ENCODE measurements at places on chromosomes 3 and 15. TPM values are rescaled to one million over a fixed set of nuclear protein-coding genes. Genes with fewer than 3 reads are reported as not detected.

DNA sequence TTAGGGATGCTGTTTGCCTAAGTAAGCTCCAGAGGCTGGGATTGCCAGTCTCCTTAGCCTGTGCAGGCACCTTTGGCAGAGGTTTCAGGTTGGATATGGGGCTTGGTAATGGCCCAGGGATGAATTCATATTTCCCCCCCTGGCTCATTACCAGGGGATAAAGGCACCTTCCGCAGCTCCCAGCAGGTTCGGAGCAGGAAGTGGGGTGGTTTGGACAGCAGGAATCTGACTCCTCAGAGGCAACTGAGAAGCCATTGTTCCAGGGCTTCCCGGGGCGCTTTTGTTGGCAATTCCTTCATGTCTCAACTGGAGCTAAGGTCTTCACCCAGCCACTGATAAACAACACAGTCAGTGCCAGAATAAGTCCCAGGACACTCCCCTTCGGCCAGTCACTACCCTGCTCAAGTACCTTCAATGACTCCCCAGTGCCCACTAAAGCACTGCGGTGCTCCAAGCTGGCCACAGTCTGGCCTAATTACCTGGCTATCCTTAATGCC lies 85.3 kb upstream of the SLC6A6 start:
- no peak overlapping the region for H3K27ac ChIP-seq
- no peak for DNase-seq
- H3K4me1 ChIP-seq = no peaks in the 10 kb centered on the region
- H3K27me3 ChIP-seq = no peaks in the 10 kb centered on the region
- no peak overlapping the region for H3K4me3 ChIP-seq
- H3K36me3 ChIP-seq = no peaks in the 10 kb centered on the region

DNA sequence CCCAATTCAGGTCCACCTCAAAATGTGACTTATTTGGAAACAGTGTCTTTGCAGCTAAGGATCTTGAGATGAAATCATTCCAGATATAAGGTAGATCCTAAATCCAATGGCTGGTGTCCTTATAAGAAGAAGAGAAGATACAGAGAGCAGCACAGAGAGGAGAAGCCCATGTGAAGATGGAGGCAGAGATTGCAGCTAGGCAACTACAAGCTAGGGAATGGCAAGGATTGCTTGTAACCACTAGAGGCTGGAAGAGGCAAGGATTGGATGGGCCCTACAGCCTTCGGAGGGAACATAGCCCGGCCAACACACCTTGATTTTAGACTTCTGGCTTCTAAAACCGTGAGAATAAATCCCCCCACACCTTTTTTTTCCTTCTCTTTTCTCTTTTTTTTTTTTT lies 38.5 kb downstream of the SYN2 start:
- H3K4me1 ChIP-seq = no peaks in the 10 kb centered on the region

DNA sequence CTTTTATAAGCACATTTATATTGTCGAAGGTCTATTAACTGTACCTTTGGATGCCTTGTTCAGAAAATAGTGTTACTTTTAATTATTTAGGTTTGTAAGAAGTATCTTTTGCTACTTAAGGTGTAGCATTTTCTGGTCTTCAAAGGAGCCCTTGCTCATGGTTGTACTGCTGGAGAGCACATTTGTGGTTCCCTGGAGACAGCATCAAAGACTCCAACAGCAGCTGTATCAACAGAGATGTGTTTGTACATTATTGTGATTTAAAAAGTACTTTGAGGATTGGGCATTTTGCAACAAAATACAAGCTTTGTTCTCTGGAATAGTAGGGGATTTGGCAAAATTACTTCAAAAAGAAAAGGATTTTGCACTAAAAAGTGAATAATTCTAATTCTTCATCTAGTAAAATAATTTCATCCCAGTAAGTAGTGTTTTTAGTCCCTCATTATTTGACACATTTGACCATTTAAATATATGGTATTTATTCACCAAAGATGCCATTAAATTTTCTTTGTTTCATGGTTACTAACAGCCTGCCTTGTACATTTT lies 16.5 kb downstream of the TBC1D23 start:
- H3K36me3 ChIP-seq = peaks cover 5% of the 10 kb centered on the region
- peaks cover 38% of the 10 kb centered on the region for H3K4me1 ChIP-seq
- H3K4me3 ChIP-seq = no peak overlapping the region
- DNase-seq = no peak
- H3K27ac ChIP-seq = no peak overlapping the region

The MUC20 gene
- 11.7 TPM for total RNA-seq

DNA sequence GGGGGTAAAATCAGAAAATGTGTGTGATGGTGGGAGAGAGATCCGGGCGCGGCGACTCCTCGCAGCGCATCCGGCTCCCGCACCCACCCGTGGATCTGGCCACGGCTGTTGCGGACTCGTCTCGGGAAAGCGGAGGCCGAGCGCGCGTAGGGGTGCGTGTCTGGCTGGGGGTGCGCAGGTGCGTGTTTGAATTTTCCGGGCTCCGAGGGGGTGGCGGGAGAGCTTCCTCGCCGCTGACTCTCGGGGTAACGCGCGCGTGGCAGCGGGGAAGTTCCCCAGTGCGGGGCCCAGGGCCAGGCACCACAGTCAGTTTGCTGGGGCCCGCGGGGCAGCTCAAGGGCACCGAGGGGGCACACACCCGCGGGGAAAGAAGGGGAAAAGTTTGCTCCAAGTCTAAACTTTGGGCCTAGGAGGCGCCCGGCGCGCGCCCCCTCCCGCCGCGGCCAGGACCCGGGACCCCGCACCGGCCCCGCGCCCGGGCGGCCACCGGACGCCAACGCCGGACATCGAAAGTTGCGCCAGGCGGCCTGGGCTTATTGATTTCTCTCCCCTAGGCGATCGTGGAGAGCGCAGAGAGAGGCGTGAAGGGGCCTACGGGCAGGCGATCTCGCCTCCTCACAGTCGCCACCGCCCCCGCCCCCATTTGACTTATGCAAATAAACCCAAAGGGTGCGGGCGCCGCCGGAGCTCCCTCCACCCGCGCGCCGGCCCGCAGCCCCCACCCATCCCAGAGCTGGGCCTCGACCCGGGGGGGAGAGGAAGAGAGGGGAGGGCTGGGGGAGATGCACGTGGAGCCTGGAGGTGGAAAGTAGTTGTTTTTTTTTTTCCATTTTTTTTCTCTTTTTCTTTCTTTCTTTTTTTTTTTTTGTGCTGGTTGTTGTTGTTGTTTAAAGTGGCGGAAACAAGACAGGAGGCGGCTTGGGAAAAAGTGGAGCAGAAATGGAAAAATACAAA lies 639 bp downstream of the FOXP1 start:
- H3K27ac ChIP-seq = peak overlapping the region; percentile 98
- peaks cover 53% of the 10 kb centered on the region for H3K4me1 ChIP-seq
- DNase-seq = peak; percentile 59
- no peaks in the 10 kb centered on the region for H3K36me3 ChIP-seq
- no peaks in the 10 kb centered on the region for H3K27me3 ChIP-seq
- H3K4me3 ChIP-seq = peak overlapping the region; percentile 95

DNA sequence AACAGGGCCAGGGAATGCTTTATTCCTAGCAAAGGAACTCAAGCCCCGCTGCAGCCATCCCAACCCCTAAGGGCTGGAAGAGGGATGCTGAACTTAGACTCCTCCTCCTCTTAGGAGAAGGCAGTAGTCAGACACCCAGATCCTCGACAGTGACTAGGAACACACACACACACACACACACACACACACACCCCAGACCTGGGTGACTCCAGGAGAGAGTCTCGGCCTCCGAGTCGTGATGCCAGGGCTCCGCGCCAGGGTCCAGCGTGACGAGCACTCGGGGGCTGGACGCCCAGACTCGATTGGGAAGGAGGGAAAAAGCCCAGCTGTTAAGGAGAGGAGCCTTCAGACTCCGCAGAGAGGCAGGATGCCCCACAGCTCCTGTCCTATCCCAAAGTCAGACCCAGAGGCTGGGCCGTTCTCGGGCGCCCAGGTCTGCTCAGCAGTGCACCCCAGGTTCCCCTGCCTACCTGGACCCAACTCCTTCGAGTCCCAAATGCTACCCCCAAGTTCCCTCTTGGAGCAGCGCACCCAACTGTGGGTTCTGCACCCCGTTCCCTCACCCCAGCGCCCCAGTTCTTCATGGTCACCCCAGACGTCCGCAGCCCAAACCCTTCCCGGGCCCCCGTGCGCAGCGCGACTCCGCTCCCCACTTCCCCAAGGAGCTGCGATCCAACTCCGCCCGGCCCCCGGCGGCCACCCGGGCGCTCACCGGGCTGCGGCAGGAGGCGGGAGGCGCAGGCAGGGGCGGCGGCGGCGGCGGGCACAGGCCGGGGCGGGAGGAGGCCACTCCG lies 421 bp downstream of the BMF start:
- peak overlapping the region; percentile 25 for H3K27ac ChIP-seq
- DNase-seq = no peak
- H3K4me1 ChIP-seq = peaks cover 27% of the 10 kb centered on the region
- H3K36me3 ChIP-seq = no peaks in the 10 kb centered on the region

DNA sequence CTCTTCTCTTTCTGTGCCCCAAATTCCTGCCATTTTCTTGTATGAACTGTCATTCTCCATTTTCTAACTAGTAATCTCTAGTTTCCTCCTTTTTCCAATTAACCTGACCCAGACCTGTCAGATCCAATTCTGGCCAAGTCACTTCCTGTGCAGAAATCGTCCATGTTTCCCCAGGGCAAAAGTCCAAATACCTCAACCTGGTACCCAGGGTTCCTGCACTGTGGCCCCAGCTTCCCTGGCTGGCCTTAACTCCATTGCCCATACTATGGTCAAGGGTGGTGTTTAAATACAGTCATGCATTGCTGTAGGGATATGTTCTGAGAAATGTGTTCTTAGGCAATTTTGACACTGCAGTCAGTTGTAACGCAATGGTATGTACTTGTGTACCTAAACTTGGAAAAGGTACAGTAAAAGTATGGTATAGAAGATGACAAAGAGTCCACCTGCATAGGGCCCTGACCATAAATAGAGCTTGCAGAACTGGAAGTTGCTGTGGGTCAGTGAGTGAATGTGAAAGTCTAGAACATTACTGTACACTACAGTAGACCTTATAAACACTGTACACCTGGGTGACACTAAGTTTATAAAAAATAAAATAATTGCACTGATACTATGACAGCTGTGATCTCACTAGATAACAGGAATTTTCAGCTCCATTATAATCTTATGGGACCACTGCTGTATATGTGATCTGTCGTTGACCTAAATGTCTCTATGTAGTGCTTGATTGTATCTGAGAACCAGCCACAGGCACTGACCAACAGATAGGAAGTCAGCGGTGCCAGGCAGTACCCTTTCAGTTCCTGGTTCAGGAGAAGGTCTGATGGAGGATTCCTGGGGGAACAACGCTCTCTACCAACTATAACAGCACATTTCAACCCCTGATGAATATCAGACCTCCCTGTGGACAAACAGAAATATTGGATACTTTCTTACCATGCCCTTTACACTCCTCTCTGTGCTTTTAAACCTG lies 336.1 kb upstream of the PROK2 start:
- no peaks in the 10 kb centered on the region for H3K27me3 ChIP-seq
- H3K4me3 ChIP-seq = no peak overlapping the region
- no peak overlapping the region for H3K27ac ChIP-seq
- DNase-seq = no peak
- no peaks in the 10 kb centered on the region for H3K36me3 ChIP-seq

GRCh38 chr15:52514482-52514881 lies 14.2 kb downstream of the MYO5A start:
- peaks cover 25% of the 10 kb centered on the region for H3K4me1 ChIP-seq
- no peak overlapping the region for H3K4me3 ChIP-seq
- H3K27ac ChIP-seq = no peak overlapping the region
- H3K36me3 ChIP-seq = no peaks in the 10 kb centered on the region

Measured in naive thymus-derived CD8-positive, alpha-beta T cell (primary cell).